ENCODE measurements at places on chromosomes 13 and 19. TPM values are rescaled to one million over a fixed set of nuclear protein-coding genes. Genes with fewer than 3 reads are reported as not detected.

DNA sequence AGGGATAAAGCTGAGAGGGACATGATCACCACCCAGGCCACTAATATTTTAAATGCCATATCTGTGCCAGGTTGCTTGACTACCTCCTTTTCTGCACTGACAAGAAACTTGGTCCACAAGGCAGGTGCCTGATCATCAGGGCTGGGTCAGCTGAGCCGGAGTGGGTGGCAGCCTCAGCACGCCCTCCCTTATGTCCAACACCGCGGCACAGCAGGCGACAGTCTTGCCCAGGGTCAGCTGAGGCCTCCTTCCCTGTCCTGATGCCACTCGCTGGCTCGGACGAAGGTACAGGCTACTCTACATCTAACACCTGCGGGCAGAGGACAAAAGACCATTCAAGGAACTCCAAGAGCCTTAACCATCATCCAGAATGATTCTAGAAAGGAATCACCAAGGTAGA, 16.9 kb downstream of the ZC3H4 start:
- DNase-seq = no peak

The B3GNT8 gene
- polyA plus RNA-seq = 0.93 TPM

DNA sequence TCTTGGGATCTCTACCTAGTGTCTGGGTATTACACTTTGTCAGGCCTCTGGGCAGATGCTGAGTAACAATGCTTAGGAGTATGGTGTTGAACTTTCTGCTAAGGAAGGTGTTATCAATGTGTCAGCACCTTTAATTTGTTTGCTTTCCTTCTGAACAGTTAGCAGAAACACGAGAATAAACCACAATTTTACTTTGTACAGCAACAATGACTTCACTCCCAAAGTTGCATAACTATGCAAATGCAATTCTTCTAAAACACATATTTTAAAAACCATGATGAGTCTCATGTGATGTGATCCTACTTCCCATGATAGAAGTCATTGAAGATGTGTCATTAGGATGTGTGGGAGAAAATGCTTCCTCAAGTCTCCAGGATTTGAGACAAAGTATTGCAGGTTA, 155.0 kb downstream of the POSTN start:
- peak; percentile 87 for DNase-seq

DNA sequence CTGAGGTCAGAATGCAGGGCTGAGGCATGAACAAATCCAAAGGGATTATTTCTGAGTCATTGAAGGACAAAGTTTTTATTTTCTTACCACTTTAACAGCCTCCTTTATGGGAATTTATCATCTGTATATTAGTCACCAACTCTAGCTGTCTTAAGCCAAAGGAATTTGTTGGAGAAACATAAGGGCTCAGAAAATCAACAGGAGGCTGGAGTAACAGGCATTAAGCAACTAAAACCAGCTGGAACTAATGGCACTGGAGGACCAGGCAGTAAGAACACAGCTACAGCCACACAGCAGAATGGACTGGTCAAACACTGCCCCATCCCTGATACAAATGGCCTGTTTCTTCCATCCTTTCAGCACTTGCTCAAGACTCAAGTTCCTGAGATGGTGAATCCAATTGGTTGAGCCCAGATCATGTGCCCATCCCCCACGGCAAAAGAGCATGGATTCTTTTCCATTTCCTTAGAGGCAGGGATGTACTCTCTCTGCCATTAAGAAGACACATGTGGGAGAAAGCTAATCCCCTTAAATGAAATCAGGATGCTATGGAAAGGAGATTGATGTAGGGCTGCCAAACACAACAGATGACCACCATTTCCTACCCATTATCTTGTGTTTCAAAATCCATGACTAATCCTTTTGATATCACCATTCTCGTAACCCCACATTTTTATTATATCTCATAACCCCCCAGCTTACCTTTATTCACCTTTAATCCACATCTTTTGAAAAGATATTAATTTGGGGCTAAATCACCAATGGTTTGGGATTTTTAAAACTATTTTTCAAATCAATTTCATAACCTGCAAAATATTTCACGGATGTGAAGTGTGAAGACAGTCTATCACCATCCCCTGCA, 157.0 kb upstream of the FNDC3A start:
- DNase-seq = peak; percentile 87

DNA sequence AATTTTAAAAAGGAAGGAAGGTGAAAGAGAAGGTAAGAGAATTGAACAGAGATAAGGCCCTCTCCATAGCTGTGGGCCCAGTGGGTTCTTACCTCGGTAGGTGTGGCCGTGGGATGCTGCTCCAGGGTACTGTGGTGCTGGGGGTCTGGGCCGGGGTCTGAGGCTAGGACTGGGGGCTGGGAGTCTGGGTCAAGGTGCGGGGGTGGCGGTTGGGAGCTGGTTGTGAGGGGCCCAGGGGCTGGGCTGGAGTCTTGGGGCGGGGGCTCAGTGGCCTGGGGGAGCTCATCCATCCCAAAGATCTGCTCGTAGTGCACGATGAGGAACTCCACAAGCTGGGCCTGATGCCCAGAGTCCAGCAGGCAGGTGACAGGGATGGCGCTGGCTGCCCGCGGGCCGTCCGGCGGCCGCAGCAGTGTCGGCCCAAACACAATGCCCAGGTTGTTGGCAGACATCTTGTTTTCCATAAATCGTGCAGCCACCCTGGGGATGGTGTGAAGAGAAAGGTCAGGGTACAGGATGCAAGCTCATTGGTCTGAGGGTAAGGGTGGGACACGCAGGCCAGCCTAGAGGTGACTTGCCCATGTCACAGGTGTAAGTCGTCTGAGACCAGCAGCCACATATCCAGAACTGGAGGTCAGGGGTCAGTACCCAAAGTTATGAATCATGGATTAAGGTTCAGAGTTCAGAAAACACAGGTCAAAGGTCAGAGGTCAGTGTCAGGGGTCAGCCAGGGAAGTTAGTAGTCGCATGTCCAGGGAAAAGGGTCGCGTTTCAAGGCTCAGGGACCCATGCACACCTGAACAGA, 5.9 kb upstream of the LPAR2 start:
- DNase-seq = no peak

The PRDX2 gene
- 377 TPM for polyA plus RNA-seq

The ZNF93 gene
- polyA plus RNA-seq = 1.4 TPM

GRCh38 chr13:67977066-67977465, 746.9 kb upstream of the PCDH9 start:
- DNase-seq = no peak

DNA sequence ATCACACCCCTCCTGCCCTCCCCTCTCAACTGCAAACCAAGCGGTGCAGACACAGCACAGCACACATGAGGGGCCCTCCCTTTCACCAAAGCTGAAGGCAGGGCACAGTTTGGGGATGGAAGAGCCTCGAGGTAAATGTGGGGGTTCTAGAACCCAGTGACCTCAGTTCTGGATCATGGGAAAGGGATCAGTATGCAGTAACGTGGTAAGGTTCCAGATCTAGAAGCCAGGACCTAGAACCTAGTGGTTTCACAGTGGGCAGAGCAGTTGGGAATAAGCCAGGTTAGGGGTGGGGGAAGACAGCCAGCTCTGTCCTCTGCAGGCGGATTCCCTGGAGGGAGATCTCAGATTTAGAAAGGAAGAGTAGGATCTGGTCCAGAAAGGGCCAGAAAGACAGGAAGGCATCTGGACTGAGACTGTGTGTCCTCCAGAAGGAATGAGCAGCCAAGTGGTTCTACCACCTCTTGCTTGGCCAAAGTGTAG, 3.1 kb downstream of the FTL start:
- DNase-seq = no peak

DNA sequence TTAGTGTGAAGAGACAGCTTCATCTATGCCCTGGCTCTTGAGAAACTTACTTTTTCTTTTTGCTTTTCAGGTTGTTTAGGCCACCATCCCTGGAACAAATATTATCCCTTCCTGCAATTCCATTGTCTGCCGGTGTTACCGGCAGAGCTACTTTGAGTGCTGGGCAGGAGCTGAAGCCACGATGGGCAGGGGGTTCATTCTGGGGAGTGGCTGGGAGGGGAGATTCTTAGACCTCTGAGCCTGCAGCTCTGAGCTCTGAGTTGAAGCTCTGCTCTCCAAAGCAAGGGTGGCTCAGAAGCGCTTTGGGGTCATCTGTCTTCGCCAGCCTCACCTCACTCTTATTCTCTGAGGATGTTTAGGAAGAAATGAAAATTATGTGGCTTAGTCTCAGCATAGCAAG, 1066.6 kb upstream of the SLC10A2 start:
- DNase-seq = no peak

The TECR gene
- polyA plus RNA-seq = 245 TPM

The PDX1 gene
- not detected for polyA plus RNA-seq

DNA sequence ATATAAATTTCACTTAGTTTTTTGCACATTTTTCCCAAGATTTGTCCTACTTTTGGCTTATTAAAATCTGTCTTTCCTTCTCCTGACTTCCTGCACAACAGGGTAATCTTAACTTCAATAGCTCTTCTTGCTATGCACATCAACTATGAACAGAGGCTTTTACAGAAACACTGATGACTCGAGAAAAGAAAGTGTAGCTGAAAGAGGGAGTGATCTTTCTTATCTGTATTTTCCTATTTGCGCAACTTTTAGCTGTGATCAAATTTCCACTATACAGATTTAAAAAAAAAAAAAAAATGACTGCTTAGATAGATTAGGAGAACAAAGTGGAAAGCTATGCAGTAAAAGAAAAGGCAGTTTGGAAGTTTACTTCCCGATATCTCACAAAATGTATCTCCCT, 406.9 kb downstream of the LIG4 start:
- no peak for DNase-seq

The PCDH8 gene
- not detected for polyA plus RNA-seq

GRCh38 chr13:96817336-96817941, 176.8 kb downstream of the OXGR1 start:
- peak; percentile 4 for DNase-seq

The TEX26 gene
- not detected for polyA plus RNA-seq

The SYMPK gene
- polyA plus RNA-seq = 56.2 TPM

The PPP1R13L gene
- polyA plus RNA-seq = 77.1 TPM

The GJB6 gene
- polyA plus RNA-seq = 1.4 TPM

DNA sequence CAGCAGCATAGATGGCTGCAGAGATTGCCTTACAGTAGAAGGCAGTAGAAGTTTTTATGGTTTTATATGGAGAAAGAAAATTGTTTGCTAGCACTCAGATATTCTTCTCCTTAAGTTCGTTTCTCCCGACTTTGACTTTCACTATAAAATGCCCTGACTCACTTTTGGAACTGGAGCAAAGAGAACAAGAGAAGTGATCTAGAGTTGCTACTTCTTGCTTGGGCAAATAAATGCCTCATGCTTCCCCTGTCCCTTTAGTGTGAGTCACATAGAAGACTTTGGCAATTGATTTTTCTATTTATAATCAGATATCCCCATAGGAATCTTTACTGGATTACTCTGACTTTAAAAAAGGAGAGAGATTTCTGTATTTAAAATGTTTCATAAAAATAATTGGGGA, 46.9 kb downstream of the ITGBL1 start:
- no peak for DNase-seq

The HAUS5 gene
- polyA plus RNA-seq = 8.6 TPM

GRCh38 chr19:4985551-4985991, 16.7 kb downstream of the KDM4B start:
- DNase-seq = no peak

The CCNE1 gene
- polyA plus RNA-seq = 13.9 TPM

The LGALS4 gene
- 0.20 TPM for polyA plus RNA-seq

DNA sequence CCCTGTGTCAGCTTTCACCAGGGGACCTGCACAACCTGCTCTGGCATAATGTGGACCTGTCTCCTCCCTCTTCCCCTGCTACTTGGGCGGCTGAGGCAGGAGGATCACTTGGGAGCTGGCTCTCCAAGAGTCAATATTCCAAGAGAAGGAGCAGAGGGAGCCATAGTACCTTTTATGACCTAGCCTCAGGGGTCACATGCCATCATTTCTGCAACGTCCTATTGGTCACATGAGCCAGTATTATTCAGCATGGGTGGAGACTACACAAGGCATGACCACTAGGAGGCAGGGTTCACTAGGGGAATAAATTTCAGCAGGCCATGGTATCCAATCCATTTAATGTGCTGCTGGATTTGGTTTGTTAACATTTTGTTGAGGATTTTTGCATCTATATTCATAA, 12.0 kb upstream of the SHFL start:
- DNase-seq = peak; percentile 27

DNA sequence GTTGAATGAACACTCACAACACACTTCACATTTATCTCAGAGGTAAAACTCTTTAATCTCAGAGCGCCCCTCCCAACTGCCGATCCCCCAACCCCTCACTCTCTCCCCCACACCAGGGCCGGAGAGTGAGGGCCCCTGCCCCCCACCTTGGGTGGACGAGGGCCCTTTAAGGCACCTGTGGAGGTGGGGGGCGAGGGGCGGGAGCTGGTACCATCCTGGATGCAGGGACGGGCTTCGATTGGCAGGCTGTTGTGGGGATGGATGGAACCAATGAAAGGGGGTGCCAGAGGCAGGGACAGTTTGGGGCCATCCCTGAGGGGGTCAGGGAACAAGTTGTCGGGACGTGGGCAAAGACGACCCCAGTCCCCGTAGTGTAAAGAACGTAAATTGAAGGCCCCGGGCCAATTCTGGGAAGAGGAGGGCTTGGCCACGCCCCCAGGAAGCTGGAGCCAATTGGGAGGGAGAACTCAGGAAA, 1.7 kb upstream of the PNKP start:
- no peak for DNase-seq

- no peak for DNase-seq
These were observed 6.1 kb upstream of the ADGRE5 start for GRCh38 chr19:14375055-14375581.

GRCh38 chr13:51063909-51064308, 47.2 kb downstream of the C13orf42 start:
- DNase-seq = no peak

DNA sequence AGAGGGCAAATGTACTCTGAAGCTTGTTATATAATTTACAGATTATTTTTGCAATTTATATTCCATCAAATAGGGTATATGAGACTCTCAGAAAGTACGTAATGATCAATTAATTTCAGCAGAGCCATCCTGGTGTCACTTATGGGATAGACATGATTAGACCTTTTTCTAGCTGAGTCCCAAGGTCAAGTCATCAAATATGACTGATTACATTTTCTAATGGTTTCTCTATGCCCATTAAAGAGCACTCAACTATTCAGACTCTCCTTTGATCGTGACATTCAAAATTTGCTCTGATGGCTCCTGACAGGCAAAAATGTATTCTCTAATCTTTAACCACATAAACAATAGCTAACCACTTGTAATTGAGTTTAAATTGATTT, 469.2 kb downstream of the COG6 start:
- no peak for DNase-seq

The NXNL1 gene
- not detected for polyA plus RNA-seq

The SYDE1 gene
- polyA plus RNA-seq = 17.3 TPM

GRCh38 chr13:101626925-101627555, 174.6 kb downstream of the ITGBL1 start:
- DNase-seq = no peak

DNA sequence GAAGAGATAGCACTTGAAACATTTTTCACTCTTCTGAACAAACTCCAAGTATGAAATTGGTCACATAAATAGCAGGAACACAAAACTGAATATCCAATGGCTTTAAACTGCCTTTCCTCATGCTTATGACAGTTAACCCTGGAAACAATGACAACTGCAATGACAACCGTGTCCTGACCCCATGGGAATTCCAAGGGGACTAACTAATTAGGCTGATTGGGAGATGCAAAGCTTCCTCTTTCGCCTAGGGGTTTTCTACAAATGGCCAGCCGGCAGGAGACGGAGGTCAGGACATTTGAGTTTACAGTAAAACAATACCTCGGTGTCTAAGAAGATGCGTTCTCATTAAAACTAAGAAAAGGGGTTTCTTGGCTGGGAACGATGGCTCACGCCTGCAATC, 53.0 kb upstream of the URAD start:
- no peak for DNase-seq

All from mammary epithelial cell (primary cell).